ENCODE measurements at places on chromosomes 7 and 10. TPM values are rescaled to one million over a fixed set of nuclear protein-coding genes. Genes with fewer than 3 reads are reported as not detected.

XRCC2 gene
- total RNA-seq: 1.5 TPM

GAD2 gene
- not detected for total RNA-seq

TPST1 gene
- total RNA-seq: 5.6 TPM

GGCT gene
- total RNA-seq: 15.7 TPM

RBP3 gene
- total RNA-seq: not detected

ANKRD30A gene
- not detected for total RNA-seq

HOXA4 gene
- not detected for total RNA-seq

TFPI2 gene
- not detected for total RNA-seq

AKR1C8 gene
- 1.1 TPM for total RNA-seq

PNLIPRP2 gene
- not detected for total RNA-seq

OPN4 gene
- total RNA-seq: not detected

LIPM gene
- total RNA-seq: not detected

DNA sequence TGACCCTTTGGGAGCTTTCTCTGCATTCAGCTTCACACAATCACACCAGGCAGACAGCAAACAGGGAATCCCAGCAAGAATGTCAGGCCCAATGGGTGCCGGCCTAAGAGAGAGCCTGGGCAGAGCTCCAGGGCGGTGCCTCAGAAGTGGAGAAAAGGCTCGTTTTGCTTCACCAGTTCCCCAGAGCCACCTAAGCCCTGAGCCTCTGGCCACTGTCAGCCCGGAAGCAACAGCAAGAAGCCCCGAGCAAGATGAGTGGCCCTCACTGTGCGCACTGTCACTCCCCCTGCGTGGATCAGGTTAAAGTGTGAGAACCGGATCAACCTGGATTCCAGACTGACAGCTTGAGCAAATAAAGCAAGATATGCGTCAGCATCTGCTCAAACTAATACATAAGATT, 14.7 kb downstream of the CNPY1 start:
- no peak for DNase-seq

DNA sequence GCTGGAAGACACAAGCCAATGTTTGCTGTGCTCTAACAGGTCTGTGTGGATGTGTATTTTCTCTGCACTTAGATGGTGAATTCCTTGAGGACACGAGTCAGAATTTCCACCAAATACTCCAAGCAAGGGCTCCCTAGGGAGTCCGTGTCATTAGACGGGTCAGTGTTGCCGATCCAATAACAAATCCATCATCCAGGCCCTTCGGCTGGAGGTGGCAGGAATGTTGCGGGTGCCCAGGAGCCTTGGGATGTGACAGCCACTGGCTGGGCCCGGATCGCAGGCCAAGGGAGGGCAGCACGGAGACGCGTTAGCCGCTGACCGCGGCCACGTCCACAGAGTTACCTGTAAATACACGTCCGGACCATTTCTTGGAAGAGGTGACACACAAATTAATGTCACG, 186.8 kb downstream of the WDR37 start:
- DNase-seq: no peak

GRCh38 chr10:24869354-24870015, 82.9 kb downstream of the PRTFDC1 start:
- no peak for DNase-seq

- DNase-seq: no peak
Observed at GRCh38 chr10:34151481-34151880, 663.6 kb downstream of the PARD3 start.

DNA sequence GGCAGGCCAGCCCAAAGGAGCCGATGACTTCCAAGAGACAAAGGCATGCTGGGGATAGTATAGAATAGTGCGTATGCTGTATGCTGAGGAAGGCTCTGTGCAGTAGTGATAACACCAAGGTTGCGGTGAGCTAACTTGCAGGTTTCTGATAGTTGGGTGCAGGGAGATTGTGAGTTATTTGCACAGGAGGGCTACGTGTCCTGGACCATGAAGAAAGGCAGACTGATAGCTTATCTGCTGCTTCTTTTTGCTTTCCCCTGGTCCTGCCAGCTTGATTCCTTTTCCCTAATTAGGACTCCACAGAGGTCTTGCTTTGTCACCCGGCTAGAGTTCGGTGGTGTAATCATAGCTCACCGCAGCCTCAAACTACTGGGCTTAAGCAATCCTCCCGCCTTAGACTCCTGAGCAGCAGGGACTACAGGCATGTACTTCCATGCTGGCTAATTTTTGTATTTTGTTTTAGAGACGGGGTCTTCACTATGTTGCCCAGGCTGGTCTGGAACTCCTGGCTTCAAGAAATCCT, 43.9 kb upstream of the ARHGAP12 start:
- no peak for DNase-seq

DNA sequence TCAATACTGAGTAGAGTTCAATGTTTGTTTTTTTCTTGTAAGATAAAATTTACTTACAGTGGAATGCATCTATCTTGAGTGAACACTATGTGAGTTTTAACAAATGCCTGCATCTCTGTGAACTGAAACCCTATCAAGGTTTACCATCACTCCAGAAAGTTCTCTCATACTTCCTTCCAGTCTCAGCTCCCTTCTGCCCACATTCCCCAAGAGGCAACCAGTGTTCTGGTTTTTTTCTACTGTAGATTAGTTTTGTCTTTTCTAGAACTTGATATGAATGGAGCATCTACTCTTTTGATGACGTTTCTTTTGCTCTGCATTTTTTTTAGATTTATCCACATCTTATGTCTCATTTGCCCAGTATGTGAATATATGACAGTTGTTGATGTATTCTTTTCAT, 17.1 kb downstream of the WIPI2 start:
- DNase-seq: no peak

DNA sequence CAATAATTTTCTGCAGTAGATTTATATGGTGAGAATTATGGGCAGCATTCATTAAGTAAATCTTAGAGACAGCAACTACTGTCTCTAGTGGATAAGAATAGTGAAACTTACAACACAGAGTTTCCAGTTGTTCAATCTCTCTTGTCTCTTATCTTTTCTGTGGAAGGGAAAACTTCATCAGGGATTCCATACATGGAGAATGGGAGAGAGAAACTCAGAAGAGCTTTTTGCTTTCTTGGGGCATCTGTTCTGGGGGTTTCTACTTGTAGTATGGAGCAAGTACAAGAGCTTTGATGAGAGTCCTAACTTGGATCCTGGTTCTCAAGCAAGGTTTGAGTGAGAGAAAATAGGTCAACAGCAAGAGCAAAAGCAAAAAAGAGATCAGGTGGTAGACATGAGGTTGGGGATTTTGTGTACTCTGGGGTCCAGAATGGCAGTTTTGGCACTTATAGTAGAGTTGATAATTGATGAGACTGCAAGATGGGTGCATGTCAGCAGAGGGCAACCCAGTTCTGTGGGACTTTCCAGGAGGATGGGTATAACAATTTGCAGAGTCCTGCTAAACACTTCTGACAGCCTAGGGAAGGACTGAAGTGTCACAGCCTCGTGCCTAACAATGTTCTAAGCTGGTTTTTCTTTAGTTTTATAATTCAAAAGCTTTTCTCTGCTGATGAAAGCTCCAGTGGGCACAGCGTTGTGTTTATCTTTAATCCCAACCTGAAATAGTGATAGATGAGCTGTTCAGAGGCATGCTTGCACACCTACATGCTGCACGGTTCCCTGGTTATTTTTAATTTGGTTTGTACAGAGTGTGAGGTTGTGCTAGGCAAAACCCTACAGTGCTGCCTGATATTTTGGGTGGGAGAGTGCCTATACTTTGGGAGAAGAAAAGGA, 32.0 kb upstream of the STRIP2 start:
- no peak for DNase-seq

- no peak for DNase-seq
Observed at GRCh38 chr10:90856261-90856660, 1.6 kb downstream of the HTR7 start.

DNA sequence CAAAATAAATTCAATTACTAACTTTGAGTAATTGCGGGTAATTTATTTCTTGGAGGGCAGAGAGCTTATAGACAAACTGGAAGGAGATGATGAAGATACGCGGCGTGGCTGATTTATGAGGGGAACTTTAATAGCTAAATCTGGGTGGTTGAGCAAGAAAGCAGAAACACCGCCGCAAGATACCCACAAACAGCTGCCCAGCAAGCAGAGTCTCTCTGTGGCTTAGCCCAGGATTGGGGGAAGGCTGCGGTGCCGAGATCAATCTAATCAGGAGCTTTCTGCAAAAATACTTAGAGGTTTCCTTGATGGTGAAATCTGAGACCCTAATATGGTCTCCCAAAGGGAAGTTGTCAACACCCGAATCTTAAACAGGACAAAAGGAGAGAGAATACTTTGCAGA, 94.9 kb upstream of the MGMT start:
- DNase-seq: no peak

DNA sequence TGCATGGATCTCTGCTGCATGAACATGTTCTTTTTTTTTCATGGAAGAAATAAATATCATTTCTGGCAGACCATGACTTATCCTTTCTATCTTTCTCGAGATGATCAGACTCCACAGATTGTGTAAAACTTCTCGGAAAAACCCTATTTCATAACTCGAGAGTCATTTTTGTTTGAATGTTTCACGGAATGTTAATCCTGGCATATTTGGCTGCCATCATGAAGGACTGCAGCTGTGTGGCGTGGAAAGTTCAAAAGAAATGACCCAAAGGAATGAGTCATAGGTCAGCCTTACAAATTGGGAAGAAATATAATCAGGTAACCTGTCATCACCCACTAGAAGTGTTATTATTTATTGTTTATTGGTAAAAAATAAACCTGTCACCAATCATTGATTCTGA, 566.8 kb downstream of the SDK1 start:
- DNase-seq: no peak

GRCh38 chr7:112940314-112940732, 146.3 kb downstream of the GPR85 start:
- no peak for DNase-seq

GRCh38 chr10:131689486-131689885, 211.3 kb upstream of the PPP2R2D start:
- DNase-seq: no peak

DNA sequence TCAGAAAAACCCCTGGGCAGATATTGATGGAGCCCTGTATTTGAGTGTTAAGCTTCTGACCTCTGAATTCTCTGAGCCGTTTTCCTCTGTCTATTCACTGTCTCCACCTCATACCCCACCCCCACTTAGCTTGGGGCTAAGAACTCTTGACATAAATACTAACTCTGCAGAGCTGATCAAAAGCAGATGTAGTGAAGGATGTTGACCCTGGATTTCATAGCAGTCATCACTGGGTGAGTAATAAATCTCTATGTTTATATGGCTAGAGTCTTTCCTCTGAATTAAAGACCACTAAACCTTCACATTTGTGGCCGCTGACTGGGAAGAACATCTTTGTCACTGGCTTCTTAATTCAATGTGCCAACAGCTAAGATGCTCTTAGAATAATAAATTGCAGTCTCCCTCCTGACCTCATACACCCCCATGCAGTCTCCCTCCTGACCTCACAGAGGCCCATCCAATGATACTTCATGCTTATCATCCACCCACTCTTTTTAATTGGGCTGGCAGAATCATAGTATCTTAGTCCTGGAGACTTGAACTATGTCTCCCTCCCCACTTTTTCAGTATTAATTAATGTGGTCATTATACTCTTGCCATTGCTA, 78.0 kb upstream of the MACROH2A2 start:
- no peak for DNase-seq

GRCh38 chr10:131169146-131169545, 142.4 kb downstream of the TCERG1L start:
- DNase-seq: no peak

DNA sequence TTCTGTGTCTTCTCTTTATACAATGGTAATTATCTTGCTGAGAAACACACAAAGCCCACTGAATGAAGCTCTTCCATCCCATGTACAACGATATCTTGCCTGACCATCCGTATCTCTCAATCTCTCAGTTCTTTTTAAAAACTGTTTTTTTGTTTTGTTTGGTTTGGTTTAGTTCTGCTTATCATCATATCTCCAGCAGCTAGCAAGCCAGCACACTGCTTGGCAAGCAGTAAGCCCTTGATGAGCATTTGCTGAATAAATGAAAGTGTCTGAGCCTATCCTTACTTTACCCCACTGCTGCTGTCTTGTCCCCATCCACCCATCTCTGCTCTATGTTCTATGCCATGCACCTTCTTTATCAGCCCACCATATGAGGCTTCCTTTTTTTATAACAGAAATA, 34.2 kb downstream of the ITGB1 start:
- DNase-seq: no peak

- no peak for DNase-seq
Observed at GRCh38 chr10:3775696-3776551, 9.1 kb downstream of the KLF6 start.

DNA sequence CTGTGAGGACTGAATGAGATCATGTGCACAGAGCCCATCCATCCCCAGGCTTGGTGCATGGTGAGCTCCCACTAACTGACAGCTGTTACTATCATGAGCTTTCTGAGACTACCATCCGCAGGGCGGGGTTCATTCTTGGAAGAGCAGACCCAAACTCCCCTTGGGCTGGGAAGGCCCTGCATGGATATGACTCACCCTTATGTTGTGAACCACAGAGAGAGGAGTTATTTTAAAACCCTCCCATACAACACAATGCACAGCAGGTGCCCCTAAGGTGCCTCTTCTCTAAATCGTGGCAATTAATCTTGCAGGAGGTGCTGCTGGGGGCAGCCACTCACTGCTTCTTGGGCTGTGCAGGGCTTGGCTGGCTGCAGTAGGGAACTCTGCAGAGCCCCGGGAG, 219.1 kb downstream of the GFRA1 start:
- no peak for DNase-seq

DNA sequence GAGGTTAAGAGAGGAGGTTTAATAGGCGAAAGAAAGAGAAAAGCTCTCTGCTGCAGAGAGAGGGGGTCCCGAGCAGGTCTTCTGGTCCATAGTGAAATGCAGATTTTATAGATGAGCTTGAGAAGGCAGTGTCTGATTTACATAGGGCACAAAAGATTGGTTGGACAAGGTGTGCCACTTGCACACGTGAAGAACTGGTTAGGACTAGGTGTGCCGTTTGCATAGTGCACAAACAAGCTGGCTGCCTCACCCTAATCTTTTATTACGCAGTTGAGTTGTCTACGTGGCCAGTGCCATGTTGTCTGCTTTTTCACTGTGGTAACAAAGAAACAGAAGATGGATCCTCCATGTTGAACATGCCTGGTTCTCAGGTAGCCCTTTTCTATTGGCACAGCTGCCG, 82.6 kb downstream of the AMPH start:
- no peak for DNase-seq

GRCh38 chr7:51783241-51783640, 466.6 kb upstream of the COBL start:
- DNase-seq: no peak

DNA sequence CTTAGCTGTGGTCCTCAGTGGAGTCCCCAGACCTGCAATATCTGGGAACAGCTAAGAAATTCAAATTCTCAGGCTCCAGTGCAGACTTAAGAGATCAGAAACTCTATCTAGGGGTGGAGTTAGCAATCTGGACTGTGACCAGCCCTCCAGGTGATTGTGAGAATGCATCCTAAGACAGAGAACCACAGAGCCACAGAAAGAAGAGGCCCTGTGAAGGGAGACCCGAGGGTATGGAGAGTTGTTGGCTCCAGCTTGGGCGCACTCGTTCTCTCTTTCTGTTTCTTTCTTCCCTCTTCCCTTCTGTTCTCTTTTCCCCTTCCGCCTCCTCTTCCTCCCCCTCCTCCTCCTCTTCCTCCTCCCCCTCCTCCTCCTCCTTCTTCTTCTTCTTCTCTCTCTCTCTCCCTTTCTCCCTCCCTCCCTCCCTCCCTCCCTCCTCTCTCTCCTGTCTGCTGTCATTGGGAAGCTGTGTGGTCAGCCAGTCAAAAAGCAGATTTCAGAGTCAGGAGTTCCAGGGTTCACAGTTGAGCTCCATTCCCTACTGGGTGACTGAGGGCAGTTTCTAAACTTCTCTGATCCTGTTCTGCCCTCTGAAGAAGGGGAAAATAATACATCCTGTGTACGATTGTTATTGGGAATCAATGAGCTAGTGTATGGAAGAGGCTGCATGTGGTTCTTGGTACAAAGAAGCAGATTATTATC, 62.1 kb upstream of the STEAP1B start:
- no peak for DNase-seq

- DNase-seq: no peak
Observed at GRCh38 chr10:116470768-116471415, 43.2 kb downstream of the PNLIPRP3 start.
